ENCODE measurements at places on chromosomes 16 and 17.

GRCh38 chr16:10805334-10805733 lies 13.3 kb downstream of the TVP23A start:
- no peak for DNase-seq

DNA sequence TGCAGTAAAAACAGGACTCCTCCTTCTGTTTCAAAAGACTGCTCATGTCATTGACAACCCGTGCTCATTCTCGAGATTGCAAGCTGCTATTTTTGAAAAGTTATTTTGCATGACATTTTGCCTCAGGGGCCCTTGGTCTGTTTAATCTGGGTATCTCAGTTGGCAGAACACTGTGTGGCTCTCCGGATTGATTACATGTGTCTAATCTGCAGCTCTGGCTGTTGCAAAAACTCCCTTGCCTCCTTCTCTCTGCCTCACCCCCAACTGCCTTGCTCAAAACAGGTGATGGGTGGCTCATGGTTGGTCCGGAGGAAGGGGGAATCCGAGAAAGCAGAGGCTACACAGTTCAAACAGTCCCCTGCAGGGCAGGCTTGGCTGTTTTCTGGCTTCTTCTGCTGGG lies 25.3 kb downstream of the GINS3 start:
- no peak for DNase-seq

DNA sequence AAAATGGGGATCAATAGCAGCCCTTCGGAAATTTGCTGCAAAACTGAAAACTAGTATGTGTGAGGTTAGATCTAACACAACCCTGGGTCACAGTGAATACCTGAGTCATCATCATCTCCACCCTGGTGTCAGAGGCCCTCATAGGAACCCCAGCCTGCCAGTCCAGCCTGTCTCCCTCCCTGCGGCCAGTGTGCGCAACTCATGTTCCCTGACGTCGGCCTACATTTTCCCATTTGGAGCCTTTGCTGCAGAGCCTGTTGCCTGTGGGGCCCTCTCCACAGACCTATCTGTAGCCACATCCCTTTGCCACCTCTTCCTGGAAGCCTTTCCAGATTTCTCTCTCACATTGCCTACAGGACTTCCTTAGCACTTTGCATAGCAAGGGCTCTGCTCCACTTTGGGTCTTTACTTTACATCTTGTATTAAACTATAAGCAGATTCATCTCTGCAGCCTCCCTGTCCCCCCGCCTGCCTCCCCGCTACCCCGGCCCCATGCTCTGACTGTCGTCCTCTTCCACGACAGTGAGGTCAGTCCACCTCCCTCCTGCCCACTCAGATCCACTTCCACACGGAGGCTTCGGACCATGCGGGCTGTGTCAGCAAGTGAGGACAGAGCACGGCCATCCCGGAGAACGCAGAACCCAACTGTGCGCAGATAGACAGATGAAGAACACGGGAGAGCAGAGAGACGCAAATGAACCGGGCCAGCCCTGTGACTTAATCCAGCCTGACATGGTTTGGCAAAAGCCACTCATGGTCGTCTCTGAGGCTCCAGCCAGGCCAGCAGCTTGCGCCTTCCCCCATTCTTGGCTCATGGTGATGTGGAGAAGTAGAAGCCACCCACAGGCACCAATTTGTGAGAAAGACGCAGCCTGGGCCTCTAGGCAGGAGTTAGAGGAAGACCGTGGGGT lies 31.0 kb downstream of the NGFR start:
- DNase-seq = peak; percentile 70

- DNase-seq = peak; percentile 98
Observed at GRCh38 chr17:59707149-59707970, at the start of the genes PTRH2 and VMP1. PTRH2 (minus strand) TSS chr17:59707430; CDS start chr17:59697978, 9,452 bp downstream. VMP1 (plus strand) TSS chr17:59707654; CDS start chr17:59731447, 23,793 bp downstream.

DNA sequence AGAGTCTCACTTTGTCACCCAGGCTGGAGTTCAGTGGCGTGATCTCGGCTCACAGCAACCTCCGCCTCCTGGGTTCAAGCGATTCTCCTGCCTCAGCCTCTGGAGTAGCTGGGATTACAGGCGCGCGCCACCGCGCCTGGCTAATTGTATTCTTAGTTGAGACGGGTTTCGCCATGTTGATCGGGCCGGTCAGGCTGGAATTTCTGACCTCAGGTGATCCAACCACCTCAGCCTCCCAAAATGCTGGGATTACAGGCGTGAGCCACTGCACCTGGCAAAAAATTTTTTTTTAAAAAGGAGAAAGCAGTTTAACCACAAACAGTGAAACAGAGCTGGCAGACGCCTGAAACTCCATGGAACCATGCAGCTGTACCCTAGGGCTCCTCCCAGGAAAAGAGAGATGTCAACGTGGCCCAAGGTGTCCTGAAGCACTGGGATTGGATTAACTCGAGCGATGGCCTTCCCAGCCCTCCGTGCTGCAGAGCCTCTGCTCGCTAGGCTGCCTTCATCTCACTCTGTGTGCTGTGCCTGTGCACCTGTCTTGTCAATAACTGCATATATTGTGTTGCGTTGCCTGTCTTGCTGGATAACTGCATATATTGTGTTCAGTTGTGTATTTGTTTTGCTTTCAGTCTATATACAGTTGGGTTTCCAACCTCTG lies 29.6 kb upstream of the FOXK2 start:
- no peak for DNase-seq

DNA sequence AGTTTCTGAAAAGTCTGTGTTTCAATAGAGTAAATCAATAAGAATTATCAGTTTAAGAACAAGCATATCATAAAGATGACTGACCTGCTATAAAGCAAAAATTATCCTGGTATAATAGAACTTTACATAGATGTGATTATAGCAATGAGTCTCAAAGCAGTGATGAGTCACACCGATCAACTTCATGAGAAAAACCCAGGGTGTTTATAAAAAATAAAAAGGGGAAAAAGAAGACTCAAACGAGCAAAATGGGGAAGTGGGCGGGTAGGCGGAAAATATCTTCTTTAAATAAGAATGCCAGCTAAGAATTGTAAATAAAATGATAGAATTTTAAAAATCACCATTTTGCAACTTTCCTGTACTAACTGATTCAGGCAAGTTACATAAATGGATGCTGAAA lies 46.8 kb downstream of the BRIP1 start:
- no peak for DNase-seq

DNA sequence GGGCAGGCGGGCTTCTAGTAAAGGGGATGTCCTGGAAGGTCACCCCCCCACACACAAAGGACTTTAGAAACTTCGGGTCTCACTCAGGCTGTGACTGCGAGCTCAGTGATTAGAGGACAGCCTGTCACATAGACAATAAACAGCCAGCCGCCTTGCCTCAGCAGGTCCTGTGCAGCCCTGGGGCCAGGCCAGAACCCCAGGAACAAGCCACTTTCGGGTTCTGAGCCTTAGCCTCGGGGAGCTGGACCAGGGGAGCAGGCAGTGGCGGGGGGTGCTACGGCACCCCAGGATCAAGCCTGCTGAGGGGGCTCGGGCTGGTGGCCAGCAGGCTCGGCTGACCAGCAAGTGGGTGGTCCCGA lies 1.1 kb downstream of the GAS7 start:
- DNase-seq = peak; percentile 69

DNA sequence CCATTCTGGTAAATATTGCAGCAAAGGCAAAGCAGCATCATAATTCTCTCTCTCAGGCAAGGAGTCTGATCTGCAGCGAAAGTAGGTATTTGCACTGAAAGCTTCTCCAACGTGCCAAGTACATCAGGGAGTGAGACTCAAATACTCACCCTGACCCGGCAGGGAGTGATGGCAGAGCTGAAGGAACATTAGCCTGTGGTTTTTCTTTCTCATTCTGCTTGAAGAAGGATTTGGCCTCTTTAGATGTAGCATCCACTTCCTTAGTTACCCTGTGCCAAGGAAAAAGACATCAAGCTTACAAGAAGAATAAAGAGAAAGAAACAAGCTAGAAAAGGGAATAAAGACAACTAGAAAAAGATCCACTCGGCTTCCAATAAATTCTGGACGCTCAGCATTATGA lies 38.4 kb downstream of the CFDP1 start:
- DNase-seq = no peak

- no peak for DNase-seq
Observed at GRCh38 chr16:63684149-63685101, 1437.4 kb downstream of the CDH11 start.

DNA sequence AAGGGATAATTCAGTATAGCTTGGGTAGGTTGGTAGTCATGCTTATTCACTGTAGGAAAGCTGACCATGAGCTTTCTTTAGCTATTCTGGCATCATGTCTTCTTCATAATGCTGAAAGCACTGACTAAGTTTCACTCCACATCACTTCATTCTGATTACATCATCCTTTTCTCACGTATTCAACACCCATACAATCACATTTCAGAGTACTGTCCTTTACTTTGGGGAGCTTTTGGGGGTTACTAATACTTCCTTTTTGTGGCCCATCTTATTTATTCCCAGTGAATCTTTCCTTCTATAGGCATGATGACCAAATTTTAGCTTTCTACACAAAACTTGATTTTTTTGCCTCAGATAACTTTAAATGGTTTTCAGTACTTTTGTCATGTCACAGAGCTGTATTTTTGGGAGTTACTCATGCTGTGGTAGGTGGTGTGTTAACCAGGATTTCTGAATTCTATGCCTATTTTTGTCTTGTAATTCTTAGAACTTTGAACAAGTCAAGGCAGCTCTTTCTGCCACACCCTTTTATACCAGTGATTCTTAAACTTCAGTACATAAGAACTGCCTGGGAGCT lies 23.5 kb downstream of the TADA2A start:
- no peak for DNase-seq

DNA sequence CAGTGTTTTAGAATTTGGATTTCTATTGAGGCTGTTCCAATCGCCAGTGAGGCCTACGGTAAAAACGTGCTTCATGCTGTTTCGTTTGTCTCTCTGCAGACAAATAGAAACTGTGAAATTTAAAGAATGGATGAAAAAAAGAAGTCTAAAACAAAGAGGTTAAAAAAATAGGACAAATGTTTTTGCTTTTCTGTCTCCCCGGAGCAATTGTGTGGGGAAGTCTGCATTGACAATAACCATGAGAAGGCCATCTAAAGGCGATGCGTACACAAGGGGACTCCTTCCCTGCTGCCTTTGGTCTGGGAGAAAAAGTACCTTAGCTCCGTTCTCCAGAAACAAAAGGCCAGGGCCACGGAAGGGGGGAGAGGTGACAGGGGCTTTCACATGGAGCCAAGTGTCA lies 4.6 kb upstream of the ZFHX3 start:
- DNase-seq = no peak

GRCh38 chr16:64590513-64590912 lies 531.4 kb downstream of the CDH11 start:
- DNase-seq = no peak

DNA sequence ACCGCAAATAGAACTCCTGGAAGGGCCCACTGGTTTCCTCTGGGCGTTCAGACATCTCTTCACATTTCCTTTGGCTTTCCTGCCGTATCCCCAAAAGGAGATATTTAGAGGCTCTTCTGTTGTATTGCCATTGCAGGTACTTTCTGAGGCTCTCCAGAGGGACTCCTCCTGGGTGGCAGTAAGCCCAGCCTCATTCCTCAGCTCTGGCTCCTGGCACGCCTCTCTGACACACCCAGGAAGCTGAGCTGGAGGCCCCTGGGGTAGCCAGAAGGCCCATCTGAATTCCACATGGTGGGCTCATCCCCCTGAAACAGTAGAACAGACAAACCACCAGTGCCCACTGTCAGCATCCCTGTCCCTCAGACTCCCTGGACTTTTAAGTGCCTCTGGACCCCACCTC lies 206.7 kb downstream of the PARN start:
- DNase-seq = no peak

GRCh38 chr17:80475910-80476876 lies at the start of gene NPTX1:
NPTX1 (minus strand) TSS chr17:80476607; CDS start chr17:80476446, 161 bp downstream.
- no peak for DNase-seq

DNA sequence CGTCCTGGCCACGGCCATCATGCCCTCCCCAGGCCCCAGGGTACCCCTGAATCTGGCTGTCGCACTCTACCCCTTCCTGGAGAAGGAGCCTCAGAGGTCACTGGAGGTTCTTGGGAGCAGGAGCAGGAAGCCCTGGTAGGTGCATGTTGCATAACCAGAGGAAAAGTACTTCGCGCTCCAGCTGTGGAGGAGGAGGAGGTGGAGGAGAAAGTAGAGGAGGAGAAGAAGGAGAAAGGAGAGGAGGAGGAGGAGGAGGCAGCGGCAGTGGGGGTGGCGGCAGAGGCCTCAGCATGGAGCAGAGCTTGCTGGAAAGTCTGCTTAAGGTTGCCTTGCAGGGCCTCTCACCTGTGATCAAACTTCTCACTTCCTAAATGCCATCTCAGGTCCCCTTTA lies 61.8 kb downstream of the BAIAP2 start:
- DNase-seq = no peak

DNA sequence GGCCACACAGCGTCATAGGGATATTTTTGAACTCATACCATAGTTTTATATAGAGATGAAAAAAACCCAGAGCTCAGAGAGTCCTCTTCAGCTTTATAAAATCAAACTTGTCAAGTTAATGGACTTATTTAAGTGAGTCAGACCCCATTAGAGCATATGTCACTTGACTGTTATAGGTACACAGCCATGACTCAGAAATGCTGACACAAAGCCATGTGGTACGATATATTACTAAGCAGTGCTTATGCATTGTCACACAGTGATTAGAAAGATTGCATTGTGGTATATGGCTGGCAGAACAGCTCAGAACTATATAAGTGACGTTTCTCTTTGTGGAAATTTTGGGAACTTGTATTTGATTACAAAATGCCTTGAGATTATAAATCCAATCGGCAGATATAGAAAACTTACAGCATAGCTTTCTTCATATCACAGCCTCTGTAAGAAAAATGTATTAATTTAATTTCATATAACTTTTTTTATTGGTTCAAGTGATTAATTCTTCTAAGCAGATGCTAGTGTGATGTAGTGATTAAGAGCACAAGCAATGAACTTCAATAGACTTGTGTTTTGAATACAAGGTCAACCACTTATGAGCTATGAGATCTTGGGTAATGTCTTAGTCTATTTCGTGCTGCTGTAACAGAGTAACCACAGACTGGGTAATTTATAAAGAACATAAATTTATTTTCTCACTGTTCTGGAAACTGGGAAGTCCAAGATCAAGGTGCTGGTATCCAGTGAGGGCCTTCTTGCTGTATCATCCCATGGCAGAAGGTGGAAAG lies 25.8 kb upstream of the GINS3 start:
- no peak for DNase-seq

- DNase-seq = no peak
Observed at GRCh38 chr17:47714773-47715396, 18.2 kb upstream of the TBX21 start.

DNA sequence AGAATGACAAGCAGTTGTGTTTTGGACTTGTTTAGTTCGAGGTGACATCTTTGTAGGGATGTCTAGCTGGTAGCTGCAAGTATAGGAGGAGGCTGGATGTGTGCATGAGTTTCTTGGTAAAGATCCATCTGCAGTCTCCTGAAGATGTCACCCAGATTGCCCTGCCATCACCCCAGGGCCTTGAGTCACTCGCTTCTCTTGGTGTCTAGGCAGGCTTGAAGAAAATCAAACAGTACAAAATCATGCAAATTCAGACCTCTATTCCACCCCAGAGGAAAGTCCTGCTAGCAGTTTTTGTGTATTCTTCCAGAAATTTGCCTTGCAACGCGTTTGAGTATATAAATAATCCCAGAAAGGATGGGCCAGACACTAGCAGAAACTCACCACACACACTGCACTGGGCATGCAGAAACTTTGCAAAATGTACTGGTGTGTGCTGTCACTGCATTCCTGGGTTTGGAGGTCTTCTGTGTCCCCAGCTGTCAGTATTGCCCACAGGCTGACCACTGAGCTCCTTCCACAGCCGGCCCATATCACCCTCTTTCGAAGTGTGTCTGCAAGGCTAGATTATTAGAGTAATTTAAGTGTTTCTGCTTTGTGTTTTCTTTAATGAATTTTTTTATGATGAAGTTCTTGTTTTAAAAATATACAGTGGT lies 51.5 kb downstream of the TENT4B start:
- no peak for DNase-seq

Measured in Right ventricle myocardium inferior (tissue), 1 donor.